ENCODE measurements at places on chromosomes 5 and 9.

GRCh38 chr9:101465326-101465915 is 29.8 kb upstream of the ALDOB start:
- peak; percentile 41 for DNase-seq

GRCh38 chr5:33690374-33691135 is 201.2 kb downstream of the ADAMTS12 start:
- DNase-seq = no peak

- DNase-seq = no peak
Observed at GRCh38 chr5:56496581-56497063, 263.5 kb upstream of the ANKRD55 start.

- DNase-seq = peak; percentile 74
Observed at GRCh38 chr5:7941692-7942091, 72.7 kb downstream of the MTRR start.

DNA sequence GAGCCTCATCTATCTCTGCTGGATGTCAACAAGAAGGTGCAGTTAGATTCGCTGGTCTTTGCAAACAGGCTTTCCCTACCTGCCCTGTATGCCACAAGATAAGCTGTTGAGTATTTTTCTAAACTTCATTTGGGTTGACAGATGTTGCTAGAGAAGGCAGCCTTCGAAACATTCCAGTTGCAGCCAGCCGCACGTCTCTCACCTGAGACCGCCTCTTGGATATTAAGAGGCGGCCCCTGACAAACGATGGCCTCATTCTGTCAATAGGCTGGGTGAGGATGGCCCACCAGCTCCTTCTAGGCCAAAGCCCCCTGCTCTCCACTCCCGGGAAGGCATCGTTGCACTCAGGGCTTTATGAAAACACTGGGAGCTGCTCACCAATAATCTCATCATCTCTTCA is 181.6 kb downstream of the DAB2IP start:
- DNase-seq = no peak

- DNase-seq = no peak
Observed at GRCh38 chr5:10167806-10168205, 81.9 kb downstream of the ATPSCKMT start.

DNA sequence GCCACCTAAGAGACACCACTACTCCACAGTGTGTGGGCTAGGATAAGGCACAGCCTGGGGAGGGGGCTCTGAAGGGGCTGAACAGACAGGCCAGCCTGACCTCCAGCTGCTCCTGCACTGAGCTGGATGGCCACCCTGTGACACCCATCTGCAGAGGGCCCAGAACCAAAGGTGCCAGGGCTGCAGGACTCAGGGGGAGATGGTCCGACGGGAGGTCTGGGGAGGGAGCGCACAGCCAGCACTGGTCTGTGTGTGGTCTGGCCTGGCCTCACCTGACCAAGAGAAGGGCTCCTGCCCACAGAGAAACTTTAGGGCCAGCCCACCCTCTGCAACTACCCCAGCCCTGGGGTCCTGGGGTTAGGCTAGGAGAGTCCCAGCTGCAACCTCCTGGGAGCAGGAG is 789 bp downstream of the LTC4S start:
- DNase-seq = no peak

DNA sequence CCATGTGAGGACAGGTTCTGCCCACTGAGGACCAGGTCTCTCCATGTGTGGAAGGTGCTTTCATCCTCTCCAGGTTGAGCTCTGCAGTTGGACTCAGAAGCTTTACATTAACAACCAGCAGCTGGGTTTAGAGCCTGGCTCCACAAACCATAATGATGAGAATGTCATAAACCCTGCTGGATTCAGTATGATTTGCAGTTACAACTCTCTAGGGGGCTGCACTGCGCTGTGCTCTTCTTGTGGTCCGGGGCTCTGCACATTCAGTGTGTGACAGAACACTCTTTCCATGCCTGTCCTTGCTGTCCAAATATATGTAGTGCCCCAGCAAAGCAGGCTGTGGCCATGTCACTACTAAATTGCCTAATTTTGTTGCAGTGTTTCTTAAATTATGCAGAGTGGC is 334.3 kb downstream of the ICE1 start:
- DNase-seq = no peak

- DNase-seq = no peak
Observed at GRCh38 chr5:92544596-92544995, 1036.4 kb downstream of the NR2F1-AS1 start.

DNA sequence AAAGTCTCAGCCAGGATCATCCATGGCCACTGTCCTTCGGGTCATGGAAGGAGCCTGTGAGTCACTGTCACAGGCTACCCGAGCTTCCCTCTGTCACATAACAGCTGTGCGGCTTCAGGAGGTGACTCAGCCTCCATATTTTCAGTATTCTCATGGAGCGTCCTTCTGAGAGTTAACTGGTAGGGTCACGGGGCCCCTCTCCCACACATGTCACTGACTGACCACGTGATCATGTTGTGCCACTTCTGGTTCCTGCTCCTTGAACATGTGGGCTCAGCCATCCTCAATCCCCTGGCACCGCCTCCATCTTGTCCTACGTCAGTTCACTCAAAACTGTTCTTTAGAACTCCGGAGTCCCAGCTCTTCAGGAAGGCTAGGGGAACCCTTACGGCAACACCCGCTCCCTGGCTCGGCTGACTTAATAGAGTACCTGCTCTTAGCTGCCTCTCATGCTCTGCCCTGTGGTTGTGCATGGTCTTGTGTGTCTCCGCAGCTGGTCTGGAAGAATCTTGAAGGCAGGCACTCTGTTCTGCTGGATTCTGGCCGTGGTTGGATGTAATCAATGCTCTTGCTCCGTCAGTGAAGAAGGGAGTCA is 182.8 kb downstream of the ICE1 start:
- no peak for DNase-seq

DNA sequence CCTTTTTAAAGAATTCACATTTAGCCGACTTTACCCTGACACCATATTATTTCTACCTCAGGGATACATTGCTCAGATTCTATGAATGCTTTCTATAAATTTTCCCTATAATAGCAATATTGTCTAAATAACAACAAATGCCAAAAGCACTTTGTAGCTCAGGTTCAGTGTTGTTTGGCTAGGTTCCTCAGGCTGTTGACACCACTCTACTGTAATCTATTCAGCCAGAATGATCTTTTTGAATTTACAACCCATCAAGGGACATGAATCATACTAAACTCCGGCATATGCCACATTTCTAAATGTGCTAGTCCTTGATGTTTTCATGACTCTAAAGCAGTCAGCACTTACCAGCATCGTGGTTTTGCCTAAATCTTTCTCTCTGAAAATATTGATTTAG is 641.5 kb upstream of the CDH10 start:
- no peak for DNase-seq

- no peak for DNase-seq
Observed at GRCh38 chr9:37963936-37964739, 60.2 kb upstream of the SLC25A51 start.

DNA sequence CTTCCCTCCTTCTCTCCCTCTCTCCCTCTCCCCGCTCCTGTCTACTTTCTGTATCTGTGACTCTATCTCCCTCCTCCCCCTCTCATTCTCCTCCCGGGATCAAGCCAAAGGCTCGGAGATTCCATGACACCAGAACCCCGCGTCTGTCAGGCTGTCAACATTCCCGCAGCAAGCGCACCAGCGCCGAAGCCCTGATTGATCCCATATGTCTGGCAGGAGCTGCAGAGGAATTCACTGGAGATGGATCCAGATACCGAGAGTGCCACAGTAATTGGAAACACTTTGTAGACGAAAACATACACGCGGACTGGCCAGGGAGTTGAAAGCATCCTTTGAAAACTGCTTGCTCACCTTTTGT is 300 bp upstream of the SVEP1 start:
- DNase-seq = no peak

DNA sequence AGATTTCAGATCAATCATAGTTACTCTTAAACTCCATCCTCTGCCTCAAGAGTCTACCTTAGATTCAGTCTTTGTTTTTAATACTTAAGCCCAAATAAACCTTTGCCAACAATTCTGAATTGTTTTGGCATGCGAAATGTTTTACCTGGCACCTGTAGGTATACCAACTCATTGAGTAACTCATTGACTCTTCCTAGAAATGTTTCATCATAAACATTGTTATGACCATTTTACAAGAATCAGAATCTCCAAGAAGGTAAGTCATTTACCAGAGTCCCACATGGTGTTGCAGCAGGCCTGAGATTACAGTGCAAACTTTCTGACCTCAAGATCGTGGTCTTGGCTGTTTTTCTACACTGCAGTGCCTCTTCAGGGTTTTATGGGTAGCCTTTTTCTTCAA is 750.4 kb downstream of the BRINP1 start:
- no peak for DNase-seq

DNA sequence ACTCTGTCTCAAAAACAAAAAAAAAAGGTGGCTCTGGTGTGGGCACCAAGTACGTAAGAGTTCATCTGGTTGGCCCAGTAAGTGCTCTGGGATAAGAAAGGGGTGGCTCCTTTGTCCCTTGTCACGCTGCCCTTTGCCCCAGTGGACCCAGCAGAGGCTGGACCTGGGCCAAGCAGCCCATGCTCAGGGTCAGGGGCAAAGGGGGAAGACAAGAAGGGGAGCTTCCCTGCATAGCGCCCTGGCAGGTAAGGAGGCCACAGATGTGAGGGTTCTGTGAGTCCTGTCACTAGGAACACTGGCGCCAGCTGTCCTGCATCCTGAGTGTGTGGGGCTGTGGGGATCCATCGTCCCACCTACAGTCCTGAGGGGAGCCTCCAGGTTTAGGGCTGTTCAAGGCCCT is 65.3 kb downstream of the GADD45G start:
- no peak for DNase-seq

DNA sequence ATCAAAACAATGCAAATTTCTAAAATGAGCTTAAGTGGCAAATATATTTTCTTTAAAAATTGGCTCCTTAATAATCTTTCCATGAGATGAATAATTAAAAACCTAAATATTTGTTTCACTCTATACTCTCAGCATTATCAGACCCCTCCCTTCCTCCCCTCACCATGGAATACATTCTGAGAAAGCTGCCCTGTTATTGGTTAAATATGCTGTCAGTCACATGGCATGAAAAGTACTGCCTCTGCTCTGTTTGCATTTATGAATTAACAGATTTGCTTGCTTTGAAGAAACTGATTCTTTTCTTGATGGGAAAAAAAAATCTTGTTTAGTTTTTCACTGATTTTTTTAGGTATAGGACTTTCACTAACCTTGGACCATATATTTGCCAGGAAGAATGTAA is 17.0 kb upstream of the RPS23 start:
- DNase-seq = no peak

DNA sequence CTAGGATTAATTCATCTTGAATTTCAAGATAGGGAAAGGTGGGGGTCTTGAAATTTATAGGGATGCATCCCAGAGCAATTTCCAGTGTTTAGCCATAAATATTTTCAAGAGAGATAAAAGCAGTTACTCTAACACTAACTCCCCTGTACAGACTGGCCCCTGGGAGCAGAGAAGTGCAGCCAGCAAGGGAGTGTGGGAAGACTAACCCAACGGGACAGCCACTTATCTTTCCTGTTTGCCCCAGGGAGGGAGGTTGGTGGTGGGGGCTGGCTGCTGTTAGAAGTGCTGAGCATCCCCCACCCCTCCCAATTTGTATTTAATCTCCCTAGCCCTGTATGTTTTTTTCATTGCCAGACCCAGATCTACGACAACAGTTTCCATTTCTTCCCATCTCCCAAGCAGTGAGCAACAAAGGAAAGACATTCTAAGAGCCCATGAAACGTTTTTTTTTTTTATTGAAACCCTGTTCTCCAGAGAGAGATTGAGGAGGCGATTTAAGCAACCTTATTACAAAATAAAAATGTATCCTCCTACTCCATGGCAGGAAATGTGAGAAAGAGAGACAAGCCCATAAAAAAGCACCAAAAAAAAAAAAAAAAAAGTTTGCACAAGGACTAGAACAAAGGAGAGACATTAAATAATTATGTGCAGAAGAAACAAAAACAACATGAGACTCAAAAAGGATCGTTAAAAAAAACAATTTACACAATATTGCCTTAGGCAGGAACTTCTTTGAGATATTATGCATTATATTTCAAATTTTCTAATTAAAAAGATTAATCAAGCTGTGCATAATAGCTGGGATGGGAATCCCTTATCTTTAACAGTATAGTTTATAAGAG is 343.4 kb downstream of the ARHGEF28 start:
- no peak for DNase-seq

DNA sequence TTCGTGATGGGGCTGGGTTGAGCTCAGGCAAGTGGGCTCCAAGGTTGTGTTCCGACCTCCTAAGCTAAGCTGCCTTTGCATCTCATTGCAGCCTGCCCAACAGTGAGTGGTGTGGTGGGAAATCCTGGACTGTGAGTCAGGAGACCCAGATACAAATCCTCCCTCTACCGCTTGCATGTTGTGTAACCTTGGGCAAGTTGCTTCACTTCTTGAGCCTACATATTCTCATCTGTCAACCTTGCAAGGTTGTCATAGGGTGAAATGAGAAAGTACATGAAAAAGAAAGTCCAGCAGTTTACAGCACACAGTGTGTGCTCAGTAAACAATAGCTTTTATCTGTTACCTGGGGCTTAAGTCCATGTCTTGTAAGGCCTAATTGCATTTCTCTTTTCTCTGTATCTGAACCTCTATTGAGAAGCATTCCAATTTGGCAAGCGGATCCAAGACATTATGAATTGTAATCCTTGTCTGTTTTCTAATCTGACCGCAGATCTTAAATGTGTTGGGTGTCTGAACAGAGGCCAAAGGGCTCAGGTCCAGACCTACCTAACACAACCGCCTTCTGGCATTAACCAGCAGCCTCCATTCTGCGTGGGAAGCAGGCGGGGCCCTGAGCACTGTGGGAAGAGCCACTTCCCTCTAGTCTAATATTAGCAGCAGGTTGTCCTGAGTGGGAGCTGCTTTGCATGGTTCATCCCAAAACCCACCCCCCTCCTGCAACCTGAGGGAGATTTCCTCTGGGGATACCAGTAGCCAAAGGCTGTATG is 1.8 kb upstream of the GALNT12 start:
- DNase-seq = no peak

- DNase-seq = no peak
Observed at GRCh38 chr5:157516006-157516405, 56.0 kb downstream of the NIPAL4 start.

DNA sequence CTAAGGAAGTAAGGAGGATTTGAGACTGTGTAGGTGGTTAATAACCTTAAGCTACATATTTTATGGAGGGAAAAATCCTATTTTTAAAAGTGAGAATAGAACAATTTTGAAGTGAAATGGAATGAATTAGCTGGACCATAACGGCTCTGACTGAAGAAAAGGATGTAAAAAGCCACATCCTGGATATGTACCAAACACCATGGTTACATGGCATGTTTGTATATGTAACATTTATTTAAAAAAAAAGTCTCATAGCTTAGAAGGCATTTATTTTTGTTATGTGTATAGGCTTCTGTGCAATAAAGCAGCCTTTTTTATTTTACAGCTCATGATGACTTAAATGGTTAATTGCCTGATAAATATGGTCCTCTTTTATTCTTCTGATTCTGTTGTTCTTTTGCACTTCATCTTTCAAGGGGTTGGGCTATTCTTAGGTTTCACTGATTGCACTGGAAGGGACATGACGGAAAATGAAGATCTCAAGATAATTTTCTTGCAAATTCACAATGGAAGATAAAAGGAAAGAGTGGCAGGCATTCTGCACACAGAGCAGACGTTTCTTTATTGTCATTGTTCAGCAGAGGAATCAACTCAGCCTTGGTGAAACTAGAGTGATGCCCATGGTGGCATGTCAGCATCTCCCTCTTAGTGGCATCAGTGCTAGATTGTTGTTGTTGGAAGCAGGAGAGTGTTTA is 63.1 kb downstream of the DOCK8 start:
- no peak for DNase-seq
